ENCODE measurements at places on chromosomes 4 and X.

DNA sequence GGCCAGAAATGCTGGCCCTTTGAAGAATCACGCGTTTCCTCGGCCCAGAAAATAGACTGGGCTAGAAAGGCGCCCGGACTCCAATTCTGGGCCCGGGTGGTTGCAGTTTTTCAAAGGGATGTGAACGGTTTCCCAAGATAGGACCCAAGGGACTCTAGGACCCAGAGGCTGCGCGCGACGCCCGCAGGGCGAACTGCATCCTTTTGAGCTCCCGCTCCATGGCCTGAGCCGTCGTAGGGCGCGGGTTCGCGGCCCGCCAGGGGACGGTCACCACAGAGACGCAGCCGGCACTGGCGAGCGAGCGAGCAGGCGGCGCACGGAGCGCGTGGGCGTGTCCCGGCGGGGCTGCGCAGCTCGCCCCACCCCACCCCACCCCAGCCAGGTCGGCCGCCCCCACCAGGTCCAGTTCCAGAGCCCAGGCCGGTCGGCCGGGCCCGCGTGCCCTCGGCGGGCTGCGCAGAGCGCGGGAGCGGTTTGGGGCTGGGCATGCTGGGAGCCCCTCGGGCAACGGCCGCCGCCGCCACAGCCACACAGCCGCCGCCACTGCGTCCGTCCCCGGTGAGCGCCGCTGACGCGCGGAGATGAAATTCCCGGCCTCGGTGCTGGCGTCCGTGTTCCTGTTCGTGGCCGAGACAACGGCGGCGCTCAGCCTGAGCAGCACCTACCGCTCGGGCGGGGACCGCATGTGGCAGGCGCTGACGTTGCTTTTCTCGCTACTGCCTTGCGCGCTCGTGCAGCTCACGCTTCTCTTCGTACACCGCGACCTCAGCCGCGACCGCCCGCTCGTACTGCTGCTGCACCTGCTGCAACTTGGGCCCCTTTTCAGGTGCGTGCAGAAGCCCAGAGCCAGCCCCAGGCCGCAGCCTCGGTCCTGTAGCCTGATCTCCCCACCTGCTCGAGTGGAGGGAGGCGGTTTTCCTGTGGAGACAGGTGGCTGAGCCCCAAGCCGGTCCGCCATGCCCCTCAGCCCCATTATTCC is at the start of gene XK:
Gene XK, plus strand, starts transcription at position 411 of the 979 bp plus-strand sequence. Its CDS starts 171 bp downstream, at position 582.
- DNase-seq: peak; percentile 94

GRCh38 chrX:149611623-149612175 is 16.6 kb upstream of the HSFX2 start:
- DNase-seq: no peak

DNA sequence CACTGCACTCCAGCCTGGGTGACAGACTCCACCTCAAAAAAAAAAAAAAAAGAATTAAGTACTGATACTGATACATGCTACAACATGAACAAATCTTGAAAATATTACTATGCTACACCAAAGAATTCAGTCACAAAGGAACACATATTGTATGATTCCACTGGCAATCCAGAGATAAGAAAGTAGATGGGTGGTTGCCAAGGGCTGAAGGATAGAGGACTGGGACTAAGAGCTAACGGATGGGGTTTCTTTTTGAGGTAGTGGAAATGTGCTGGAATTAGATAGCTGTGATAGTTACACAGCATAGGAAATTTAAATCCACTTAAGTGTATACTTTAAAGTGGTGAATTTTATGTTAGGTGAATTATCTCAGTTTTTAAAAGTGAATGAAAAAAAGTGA is 12.5 kb downstream of the ATP11C start:
- no peak for DNase-seq

GRCh38 chr4:159765382-159765781 is 662.5 kb downstream of the RAPGEF2 start:
- no peak for DNase-seq

DNA sequence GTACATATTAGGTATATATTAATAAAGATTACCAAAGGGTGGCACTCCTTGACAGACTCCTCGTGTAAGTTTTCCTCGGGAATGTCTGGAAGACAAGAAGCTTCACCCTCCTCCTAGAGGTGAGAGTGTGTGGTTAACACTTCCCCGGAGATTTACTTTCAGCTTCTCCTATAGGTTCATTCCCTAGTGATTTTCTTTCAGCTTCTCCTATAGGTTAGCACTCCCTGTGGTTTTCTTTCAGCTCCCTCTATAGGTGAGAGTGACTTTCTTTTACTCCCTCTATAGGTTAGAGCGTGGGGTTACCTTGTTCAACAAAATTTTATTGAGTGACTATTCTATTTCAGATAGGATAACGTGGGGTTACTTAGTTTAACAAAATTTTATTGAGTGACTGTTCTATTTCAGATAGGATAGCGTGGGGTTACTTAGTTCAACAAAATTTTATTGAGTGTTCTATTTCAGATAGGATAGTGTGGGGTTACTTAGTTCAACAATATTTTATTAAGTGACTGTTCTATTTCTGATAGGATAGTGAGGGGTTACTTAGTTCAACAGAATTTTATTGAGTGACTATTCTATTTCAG is 106.0 kb upstream of the PLAC1 start:
- no peak for DNase-seq

- no peak for DNase-seq
Observed at GRCh38 chr4:174631901-174632758, 109.8 kb upstream of the HPGD start.

DNA sequence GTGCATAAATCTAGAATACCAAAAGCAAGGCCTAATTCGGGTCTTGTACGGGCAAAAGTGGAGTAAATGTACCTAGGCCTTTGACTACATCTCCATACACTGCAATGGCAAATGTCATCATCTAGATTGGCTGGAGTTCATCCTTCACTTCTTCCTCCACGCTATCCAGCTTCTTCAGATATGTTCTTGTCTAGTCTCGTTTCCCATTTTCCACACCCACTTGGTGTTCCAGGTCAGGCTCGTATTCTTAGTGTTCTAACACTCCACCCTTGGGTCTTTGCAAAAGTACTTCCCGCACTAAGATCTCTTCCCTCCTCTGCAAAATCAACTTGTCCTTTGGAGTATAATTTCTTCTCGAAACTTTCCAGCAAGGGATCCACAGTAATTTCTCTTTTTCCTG is 1.4 kb downstream of the COQ2 start:
- no peak for DNase-seq

GRCh38 chr4:36771411-36772153 is 473.0 kb upstream of the NWD2 start:
- no peak for DNase-seq

- peak; percentile 94 for DNase-seq
Observed at GRCh38 chr4:602559-602942, 22.8 kb upstream of the PDE6B start.

DNA sequence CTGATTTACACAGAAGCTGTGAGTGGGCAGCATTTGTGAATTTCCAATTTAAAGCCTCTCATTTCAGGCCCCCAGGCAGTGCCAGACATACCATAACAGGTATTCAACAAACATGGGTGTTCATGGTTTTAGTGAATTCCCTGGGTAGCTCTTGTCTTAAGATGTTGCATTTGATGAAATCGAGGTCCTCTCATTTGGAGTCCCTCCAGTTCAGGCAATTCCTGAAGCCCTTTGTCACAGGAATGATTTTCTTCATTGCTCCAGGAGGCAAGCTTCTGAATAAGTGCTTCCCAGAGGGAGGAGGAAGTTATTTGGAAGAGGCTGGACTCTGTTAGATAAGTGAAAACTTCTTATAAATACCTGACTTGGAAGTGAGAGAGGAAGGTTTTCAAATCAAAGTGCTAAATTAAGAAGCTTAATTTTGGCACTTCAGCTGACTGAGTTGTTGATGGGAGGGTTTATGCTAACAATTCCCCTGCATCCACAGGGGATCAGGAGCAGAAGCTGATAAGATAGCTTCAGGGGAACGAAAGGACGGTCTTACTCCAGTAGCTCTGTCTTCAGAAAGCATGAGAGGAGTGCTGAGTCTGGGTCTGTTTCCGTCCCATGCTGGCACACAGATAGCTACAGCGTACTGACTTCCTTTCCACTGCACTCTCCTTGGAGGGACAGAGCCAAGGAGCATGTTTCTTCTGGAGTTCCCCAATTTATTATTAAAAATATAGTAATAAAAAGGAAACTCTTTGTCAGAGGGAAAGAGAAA is 543.1 kb downstream of the GBA3 start:
- DNase-seq: no peak

DNA sequence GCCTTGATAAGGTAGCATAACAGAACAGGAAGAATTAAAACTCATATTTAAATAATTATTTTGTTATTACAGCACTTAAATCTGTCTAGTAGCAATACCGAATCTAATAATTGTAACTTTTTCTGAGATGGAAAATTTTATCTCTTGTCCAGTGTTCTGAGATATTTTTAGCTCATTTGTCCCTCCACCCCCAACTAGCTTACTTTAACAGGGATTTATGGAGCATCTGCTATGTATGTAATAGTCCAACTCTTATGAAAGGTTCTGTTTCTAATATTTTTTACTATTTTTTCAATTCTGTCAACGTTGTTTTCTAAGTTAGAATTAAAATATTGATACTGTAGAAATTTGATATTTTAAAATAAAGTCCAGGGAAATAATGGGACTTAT is 38.2 kb upstream of the NUDT6 start:
- DNase-seq: no peak

DNA sequence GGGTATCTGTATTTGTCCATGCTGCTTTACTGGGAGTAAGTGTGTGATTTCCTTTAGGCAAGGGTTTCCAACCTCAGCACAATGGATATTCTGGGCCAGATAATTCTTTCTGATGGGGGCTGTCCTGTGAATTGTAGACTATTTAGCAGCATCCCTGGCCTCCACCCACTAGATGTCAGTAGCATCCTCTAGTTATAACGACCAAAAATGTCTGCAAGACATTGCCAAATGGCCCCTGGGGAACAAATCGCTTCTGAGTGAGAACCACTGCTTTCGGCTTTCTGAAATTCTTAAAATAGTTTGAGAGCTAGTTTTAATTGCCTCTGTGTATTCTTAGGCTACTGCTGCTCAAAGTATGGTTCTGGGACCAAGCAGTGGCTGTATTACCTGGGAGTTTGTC is 81.2 kb upstream of the GPM6B start:
- no peak for DNase-seq

DNA sequence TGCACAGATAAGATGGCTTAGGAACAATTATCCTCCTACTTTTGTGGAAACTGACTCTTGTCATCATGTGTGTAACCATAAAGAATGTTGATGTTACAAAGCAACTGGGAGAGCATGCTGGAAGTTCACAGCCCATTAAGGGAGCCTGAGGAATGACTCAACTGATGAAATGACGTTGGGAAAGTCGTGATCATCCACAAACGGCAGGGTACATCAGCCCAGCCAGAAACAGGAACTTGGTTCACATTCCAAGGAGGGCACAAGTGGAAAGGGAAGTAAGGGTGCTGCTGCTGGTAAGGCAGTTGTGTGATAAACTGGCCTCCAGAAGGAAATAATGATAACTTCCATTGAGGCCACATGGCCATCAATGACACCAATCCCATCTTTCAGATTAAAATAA is 6.7 kb downstream of the TEC start:
- no peak for DNase-seq

DNA sequence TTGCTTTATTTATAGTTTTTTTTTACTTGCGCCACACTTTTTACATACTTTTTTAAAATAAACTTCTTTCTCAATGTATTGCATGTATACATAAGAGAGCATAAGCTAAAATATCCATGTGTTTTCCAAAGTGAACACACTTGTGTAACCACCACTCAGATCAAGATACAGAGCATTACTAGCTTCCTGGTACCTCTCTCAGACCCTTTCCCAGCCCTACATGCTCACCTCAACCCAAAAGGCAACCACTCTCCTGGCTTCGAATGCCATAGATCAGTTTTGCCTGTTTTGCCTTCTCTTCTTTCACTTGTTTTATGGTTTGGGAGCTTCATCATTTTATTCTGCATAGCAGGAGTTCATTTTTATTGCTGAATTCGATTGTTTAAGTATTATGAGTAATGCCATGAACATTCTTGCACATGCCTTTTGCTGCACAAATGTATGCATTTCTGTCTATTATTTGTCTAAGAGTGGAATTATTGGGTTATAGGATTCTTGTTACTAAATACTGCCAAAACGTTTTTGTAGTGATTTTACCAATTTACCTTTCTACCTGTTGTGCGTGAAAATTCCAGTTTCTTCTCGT is 45.9 kb upstream of the NUDT6 start:
- no peak for DNase-seq

DNA sequence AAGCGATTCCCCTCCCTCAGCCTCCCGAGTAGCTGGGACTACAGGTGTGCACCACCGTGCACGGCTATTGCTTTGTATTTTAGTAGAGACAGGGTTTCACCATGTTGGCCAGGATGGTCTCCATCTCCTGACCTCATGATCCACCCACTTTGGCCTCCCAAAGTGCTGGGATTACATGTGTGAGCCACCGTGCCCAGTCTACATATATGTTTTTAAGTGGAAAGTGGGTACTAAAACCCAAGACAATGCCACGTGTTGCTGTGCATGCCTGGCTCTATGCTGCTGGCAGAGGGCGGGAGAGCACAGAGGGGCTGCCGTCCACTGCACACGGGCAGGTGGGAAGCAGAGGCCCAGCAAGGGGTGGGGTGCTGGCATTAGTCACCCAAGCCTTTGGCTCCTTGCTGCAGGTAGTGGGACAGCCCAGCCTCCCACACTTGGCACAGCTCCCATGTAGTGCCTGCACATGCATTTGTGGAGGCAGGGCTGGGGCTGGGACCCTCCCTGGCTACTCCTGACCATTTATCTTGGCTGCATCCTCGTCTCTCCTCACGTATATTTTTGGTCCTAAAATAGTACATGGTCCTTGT is 3.5 kb downstream of the EMD start:
- no peak for DNase-seq

DNA sequence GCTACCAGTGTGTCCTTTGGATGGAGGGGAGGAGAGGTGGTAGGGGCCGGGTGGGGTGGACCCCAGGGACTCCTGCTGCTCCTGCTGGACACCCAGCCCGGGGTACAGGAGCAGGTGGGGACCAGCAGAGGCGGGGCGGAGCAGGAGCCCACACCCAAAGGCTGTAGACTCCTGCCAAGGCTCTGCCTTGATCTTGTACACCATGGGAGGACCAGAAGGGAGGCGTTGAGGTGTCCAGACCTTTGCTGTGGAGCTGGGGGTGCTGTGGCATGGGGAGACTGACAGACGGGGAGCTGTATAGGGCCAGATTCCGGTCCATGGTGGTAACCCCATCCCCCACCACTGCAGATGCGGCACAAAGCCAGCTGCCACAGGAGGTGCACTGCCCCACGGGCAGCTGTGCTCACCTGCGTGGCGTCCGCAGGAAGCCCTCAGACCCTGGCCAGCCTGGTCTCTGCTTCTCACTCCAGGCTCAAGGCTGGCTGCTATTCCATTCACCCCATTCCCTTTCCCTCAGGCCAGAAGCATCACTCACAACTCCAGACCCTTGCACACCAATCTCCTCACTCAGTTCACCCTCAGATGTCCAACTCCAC is 5.0 kb upstream of the SLC26A1 start:
- no peak for DNase-seq

DNA sequence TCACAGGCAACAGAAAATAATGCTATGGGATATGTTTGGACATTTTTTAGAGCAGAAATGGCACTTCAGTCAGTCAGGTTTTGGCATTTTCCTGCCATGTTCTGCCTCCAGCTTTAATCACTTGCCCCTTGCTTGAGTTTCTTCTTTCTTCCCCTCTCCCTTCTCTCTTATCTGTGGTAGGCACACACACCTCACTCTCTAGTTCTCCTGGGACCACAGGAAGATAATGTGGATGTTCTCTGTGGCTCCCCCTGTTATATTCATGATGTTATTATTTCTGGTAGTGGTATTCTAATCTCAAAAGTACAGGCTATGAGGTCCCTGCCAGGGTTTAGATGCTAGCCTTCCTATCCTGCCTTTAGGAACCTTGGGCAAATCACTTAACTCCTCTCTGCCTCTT is 5.2 kb downstream of the HADH start:
- DNase-seq: no peak

Measured in posterior cingulate gyrus (tissue), 11 donors.